Dermis microvascular lymphatic vessel endothelial cell (primary cell): ENCODE measurements at places on chromosomes 5 and 9.

- DNase-seq, result peak; percentile 10
Observed at GRCh38 chr9:7234144-7234543, 476.4 kb downstream of the KDM4C start.

DNA sequence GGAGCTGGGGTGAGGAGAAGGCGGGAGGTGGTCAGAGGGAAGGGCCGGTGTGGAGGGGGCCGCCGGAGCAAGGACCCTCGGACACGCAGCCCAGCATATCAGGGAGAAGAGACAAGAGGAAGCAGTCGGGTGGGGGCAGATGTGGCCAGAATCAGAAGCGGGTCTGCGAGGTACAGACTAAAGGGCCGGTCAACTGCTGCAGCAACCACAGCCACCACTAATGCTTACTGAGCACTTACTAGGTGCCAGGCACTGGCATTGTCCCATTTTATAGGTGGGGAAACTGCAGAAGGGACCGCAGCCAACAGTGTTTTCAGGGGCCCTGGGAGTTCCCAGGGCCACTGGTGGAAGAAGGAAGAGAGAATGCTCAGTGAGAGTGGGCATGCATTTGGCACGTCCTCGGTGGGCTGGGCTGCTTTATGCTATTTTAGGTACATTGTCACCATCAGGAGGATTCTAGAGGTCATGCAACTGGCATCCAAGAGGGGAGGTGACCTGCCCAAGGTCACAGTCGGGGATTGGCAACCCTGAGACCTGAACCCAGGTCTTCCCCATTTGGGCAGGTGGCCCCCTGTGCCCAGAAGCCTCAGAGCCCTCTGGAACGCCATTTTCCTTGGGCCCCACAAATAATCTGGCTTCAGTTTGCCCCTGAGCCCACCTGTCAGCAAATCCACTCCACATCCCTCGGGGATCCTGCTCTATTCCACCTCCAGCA lies 53.4 kb downstream of the DUSP1 start:
- no peak for DNase-seq

- DNase-seq, result no peak
Observed at GRCh38 chr5:13567819-13568218, 376.7 kb downstream of the DNAH5 start.

DNA sequence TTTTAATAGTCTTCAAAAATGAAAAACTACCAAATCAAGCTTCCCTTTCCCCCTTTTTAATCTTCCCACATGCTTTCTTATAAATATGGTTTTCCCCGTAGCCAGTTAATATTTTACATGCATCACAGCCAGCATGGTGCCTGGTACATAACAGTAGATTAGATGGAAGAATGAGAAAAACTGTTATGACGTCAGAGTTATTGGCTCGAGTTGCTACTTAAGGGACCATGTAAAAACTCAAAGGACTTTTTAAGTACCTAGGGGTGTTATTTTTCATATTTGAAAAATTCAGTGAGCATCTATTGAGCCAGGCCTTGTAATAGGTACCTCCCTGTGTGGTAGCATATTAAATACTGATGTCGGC lies 176.4 kb downstream of the SMARCA2 start:
- no peak for DNase-seq

DNA sequence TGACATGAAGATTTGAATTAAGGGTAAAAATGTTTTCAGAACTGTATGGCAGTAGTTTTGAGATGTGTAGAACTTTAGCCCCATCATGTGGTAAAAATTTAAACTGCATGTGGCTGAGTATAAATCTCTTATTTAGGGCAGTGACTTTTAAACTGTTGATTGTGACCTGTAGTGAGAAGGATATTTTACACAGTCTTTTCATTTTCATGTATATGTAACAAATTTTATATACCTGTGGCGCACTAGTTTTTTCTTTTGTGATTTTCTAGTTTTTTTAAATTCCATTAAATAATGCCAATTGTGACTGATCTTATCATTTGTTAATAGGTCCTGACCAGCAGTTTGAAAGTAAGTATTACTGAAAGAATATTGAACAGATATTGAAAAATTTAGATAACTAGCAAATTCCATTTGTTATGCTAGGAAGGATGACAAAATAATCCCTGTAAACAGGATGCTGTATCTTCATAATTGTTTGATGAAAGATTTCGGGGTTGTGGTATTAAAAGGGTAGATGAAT lies 47.2 kb downstream of the GPBP1 start:
- DNase-seq, result peak; percentile 65

GRCh38 chr9:83706676-83707517 lies 861 bp downstream of the UBQLN1 start:
- DNase-seq, result no peak

DNA sequence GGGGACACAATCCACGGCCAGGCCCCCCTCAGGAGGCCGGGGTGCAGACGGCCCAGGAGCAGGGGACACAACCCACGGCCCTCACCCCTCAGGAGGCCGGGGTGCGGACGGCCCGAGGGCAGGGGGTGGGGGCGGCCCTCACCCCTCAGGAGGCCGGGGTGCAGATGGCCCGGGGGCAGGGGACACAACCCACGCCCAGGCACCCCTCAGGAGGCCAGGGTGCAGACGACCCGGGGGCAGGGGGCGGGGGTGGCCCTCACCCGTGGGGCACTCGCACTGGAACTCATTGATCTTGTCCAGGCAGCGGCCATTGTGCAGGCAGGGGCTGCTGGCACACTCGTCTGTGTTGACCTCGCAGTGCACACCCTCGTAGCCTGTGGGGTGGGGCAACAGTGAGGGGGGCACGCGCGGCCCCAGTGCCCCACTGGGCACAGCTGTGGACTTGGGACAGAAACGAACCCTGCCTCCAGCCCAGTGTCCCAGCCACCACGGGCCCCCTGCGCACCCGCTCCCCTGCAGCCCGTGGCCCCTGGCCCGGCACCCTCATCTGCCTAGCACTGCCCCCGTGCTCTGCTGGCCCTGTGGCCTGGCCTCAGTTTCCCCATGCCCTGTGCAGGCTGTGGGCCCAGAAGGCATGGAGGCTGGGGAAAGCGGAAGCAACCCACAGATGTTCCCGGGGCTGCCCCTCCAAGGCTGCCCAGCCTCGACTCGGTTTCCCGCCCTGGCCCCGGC lies 28.7 kb downstream of the NOTCH1 start:
- no peak for DNase-seq
